ENCODE measurements at places on chromosomes 11 and 22.
A peak's percentile ranks its signal among the peaks of the same experiment; 100 is the strongest.

GRCh38 chr11:2699185-2699530 is 636 bp downstream of the KCNQ1OT1 start:
- DNase-seq, result peak; percentile 32

GRCh38 chr11:131688048-131688693 is 317.8 kb downstream of the NTM start:
- DNase-seq, result peak; percentile 46

- peak; percentile 17 for DNase-seq
Observed at GRCh38 chr22:49997251-49997599, 15.3 kb downstream of the IL17REL start.

- peak; percentile 80 for DNase-seq
Observed at GRCh38 chr11:1202776-1203504, 19.9 kb upstream of the MUC5B start.

DNA sequence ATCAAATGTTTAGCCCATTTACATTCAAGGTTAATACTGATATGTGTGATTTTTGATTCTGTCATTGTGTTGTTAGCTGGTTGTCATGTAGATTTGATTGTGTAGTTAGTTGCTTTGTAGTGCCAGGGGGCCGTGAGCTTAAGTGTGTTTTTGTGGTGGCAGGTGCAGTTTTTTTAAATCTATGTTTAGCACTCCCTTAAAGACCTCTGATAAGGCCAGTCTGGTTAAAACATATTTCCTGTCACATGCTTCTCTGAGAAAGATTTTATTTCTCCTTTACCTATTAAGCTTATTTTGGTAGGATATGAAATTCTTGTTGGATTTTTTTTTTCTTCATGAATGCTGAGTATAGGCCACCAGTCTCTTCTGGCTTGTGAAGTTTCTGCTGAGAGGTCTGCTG is 540.6 kb downstream of the LUZP2 start:
- DNase-seq, result no peak

DNA sequence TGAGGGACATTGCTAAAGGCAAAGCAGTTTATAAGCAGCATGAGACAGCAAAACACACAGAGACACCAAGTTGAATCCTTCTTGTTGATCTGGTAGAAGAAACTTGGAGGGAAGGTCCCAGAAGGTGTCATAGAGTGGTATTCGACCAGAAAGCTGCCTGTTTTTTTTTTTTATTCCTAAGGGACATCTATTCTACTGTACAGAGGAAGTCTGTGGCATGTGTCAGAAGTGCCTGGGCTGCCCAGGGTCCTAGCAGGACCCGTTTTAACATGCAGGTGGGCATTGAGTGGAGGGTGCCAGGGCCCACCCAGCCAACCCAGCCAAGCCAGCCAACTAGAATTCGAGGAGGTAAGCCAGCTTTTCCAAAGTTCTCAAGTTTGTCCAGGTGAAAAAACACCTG is 68.0 kb upstream of the ATXN10 start:
- DNase-seq, result no peak

- DNase-seq, result no peak
Observed at GRCh38 chr11:108436594-108436993, 30.7 kb downstream of the C11orf65 start.

DNA sequence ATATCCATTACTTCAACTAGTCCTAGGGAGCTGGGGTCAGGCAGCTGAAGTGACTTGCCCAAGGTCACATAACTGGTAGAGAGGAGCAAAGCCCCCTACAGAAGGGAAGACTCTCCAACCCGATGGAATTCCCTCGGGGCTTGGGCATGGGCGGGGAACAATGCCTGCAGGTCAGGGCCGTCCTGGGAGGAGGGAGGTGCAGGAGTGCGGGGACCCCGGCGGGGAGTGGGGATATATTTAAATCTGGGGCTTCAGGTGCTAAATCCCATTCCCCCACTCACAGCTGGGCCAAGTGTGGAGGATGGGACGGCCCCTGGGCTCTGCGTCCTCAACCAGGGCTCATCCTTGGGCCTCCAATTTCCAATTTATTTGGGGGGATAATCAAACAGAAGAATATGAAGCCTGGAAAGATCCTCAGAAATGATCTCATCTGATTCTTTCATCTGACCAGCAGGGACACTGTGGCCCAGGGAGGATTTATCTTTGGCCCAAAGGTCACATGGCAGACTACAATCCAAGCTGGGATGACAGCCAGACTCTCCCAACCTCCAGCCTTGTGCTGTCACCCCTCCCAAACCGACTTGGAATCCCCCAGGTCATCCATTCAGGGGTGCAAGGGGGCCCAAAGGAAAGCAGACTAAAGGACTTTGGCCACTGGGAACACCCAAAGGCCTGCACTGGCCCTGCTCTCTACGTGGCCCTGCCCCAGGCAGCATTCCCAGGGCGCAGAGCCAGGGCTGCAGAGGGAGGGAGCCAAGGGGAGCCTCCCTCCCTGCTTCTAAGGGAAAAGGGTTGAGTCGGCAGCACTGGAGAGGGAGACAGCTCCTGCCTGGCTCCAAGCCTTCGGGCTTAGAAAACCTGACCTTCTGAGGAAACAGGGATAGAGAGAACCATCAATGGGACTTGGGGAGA is 8.7 kb upstream of the C1QTNF6 start:
- DNase-seq, result no peak
